T-helper 9 cell (primary cell): ENCODE measurements at places on chromosomes 1 and 21.

- DNase-seq, result no peak
These were observed 202.4 kb downstream of the TOMM20 start for GRCh38 chr1:234926264-234926558.

DNA sequence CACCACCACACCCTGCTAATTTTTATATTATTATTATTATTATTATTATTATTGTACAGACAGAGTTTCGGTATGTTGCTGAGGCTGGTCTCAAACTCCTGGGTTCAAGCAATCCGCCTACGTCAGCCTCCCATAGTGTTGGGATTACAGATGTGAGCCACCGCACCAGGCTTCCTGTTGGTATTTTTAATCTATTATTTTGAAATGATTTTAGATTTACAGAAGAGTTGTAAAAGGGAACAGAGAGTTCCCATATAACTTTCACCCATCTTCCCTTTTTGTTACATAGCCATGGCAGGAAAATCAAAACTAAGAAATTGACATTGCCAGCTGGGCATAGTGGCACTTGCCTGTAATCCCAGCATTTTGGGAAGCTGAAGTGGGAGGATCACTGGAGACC is 42.9 kb upstream of the CITED4 start:
- no peak for DNase-seq

DNA sequence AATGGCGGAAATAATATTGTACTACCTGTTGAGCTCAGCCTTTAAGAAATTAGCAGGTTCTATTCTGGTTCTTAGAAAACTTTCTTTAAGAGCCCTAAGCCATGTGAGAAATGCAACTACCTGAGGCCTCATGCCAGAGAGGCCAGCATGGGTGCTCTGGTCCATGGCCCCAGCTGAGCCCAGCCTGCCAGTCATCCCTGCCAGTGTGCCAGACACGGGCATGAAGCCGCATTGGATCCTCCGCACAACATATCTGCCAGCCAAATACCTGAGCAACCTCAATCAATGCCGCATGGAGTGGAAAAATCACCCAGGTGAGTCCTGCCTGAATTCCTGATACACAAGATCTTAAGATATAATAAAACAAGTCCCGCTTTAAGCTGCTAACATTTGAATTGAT is 91.8 kb downstream of the C21orf91 start:
- no peak for DNase-seq

- DNase-seq, result no peak
These were observed 109.7 kb downstream of the PPIAL4G start for GRCh38 chr1:148373192-148373925.

DNA sequence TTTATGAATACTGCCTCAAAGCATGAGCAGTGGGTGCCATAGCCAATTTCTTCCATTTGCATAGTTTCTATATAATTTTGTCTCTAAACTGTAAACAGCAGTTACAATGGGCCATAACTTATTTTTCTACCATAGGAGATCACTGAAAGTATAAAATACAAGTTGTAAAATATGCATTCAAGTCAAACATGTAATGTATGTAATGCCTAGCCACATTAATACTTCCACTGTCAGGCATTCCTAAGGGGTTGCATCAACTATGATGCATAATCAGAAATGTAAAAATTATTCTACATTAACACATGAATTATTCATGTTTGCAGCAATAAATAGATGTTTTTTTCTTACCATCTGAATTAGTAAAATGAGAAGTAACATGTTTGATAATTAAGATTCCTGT is 560.3 kb upstream of the ZP4 start:
- DNase-seq, result no peak

GRCh38 chr1:32725615-32725982 is 23.0 kb upstream of the SYNC start:
- no peak for DNase-seq

DNA sequence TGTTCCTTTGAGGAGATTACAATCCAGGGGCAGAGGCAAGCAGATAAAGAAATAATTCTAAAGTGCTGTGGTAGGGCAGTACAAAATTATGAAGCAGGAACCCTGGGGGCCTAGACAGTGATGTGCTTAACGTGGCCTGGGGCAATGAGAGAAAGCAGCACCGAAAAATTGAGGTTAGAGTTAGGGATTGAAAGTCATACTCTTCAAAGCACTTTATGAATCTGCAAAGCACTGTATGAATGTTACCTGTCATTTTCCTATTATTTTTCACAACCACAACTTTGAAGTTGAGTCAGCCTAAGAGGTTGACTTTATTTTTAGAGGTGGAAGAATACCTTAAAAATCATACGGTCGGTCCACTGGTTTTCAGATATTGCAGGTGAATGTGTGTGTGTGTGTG is 183.4 kb upstream of the NFIA start:
- no peak for DNase-seq

DNA sequence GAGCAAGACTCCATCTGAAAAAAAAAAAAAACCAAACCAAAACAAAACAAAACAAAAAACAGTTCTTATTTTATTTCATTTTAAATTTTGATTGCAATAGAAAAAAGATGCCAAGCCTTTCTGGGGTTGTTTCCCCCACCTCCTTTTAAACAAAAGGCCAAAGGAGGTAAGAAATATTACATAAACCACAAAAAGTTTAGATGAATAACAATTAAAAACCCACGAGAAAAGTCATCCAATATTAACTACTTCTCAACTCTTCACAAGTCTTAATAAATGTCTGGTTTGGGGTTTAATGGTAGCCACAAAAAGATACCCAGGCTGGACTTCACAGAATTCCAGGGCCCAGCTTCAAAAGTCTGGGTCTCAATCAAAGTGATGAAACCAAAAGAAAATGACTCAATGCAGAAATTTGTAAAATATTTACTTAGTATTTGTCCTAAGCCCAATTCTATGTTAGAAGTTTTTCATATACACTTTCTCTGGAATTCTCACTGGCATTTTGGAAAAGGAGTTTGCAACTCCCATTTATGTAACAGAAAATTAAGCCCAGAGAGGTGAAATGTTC is 47.0 kb upstream of the SDC3 start:
- DNase-seq, result no peak

GRCh38 chr1:65267683-65268082 is 41.7 kb upstream of the DNAJC6 start:
- DNase-seq, result no peak

GRCh38 chr1:242006976-242007375 is 8.1 kb upstream of the MAP1LC3C start:
- DNase-seq, result no peak

- DNase-seq, result no peak
These were observed 12.8 kb upstream of the LRRC3 start for GRCh38 chr21:44442266-44443125.

- DNase-seq, result no peak
These were observed 390.4 kb downstream of the NTNG1 start for GRCh38 chr1:107531065-107531908.

DNA sequence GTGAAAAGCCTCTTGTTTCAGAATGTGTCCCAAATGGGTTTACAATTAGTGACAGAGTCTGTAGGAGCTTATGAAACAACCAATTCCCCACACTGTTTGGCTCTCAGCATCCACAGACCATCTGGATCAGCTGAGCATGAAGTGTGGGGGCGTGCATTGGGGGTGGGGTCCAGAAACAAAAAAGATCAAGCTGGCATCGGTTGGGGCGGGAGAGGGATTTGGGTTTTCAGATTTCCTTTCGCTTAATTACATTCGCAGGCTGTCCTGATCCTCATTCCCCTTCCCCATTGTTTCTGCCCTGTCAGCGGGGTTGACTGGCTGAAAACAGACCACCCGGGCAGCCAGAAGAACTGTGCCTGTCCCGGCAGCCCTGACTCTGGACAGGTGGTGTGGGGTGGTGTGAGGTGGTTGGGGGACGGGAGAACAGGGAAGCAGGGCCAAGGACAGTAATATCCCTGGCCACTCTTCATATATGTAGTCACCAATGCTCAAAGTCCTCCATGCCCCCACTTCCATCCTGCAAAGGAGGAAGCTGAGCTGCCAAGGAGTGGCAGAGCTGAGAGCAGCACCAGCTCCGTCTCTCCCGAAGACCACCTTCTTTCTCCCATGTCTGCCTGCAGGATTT is 92.0 kb downstream of the IER5 start:
- DNase-seq, result no peak

GRCh38 chr1:113770031-113770430 is 10.7 kb upstream of the PHTF1 start:
- DNase-seq, result no peak

DNA sequence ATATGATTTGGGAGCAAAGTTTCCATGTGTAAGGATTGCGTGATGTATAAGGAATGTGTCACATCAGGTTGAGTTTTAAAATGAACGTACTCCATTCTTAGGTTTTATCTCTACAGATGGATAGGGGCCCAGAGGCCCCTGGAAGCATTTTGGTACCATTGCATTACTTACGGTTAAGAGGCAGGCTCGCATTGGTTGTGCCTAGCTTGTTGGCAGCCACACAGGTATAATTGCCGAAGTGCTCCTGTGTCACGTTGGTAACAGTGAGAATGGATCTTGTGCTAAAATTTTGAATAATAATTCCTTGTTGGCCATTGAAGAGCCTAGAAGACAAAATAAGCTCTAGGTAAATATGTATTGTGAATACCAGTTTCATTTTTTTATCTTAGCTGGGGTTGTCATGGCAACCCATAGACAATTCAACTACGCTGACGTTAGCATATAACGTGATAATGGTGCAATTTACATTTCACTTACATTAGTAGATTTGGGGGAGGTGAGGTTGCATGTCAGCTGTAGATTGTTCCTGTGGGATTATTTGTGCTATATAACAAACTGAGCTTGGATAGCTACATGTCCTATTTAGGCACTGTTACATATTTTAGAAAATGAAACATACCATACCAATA is 511.9 kb upstream of the ZRANB2 start:
- no peak for DNase-seq

DNA sequence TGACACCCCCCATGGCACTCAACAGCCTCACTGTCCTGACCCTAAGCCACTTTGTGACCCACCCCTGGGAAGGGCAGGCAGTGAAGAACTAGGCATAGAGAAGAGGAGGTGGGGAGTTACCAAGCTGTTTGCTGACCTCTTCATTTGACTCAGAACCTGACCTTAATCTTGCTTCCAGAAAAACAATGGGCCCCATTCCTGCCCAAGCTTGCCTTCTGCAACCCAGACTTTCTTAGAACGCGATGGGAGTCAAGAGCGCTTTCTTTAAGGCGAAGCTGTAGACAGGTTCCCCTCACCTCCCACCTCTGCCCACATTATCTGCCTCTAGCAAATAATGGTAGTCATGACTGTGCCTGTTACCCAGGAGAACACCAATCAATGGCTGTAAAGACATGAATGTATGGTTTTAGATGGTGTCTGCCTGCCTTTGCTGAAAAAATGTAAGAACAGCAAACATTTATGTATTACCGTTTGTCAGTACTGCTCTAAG is 8.2 kb upstream of the CBR3 start:
- no peak for DNase-seq

DNA sequence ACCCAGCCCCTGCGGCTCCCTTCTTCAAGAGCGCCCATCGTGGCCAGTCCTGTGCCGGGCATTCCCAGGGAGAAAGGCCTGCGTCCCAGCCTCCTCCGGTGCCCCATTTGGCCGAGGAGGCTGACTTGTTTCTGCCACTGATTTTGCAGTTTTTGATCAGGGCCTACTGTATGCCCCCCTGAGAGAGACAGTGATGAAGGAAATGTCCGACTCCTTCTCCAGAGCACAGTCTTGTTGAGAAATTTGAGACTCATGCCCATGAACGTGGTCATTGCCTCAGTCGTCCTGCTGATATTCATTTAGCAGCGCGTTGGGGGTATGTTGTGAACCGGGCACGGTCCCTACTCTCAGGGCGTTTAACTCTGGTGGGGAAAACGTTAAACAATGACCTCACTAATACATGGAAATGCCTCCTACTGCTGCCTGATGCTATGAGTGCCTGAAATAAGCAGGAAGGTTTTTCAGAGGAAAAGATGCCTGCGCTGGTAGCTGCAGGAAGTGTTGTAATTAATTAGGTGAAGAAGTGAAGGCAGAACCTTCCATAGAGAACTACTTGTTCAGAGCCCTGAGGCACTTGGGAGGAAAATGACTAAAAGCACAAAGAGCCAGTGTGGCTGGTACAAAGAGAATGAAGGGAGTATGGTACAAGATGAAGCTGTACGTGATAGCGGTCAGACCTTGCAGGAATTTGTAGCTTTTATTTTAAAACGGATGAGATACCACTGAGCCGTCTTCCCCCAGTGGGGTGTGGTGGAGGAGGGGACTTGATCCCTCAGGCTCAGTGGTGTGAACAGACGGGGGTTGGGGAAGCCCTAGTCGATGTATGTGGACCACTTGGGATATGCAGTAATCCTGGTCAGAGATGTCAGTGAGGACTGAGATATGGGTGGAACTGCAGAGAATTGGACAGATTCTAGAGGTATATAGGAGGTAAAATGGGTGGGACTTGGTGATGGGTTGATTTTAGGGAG is 730 bp downstream of the ZCCHC17 start:
- DNase-seq, result no peak

DNA sequence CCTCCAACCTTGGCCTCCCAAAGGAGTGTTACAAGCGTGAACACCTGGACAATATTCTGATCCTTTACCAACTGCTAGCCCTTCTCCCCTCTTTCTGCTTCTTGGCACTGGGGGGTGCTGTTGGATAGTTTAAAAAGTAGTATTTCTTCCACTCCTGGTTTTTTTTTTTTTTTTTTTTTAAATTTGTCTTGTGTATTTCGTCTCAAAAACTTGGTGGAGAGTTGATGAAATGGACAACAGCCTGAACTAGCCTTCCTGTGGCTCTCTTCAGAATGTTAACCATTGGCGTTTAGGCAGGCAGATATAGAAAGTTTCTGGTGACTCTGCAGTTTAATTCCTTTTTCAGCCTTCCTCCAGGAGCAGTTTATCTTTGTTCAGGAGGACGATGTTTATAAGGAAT is 69.7 kb upstream of the USP24 start:
- no peak for DNase-seq

GRCh38 chr1:165300400-165300903 is 56.1 kb downstream of the LMX1A start:
- no peak for DNase-seq

GRCh38 chr1:237384213-237384612 is 342.2 kb downstream of the RYR2 start:
- DNase-seq, result no peak

DNA sequence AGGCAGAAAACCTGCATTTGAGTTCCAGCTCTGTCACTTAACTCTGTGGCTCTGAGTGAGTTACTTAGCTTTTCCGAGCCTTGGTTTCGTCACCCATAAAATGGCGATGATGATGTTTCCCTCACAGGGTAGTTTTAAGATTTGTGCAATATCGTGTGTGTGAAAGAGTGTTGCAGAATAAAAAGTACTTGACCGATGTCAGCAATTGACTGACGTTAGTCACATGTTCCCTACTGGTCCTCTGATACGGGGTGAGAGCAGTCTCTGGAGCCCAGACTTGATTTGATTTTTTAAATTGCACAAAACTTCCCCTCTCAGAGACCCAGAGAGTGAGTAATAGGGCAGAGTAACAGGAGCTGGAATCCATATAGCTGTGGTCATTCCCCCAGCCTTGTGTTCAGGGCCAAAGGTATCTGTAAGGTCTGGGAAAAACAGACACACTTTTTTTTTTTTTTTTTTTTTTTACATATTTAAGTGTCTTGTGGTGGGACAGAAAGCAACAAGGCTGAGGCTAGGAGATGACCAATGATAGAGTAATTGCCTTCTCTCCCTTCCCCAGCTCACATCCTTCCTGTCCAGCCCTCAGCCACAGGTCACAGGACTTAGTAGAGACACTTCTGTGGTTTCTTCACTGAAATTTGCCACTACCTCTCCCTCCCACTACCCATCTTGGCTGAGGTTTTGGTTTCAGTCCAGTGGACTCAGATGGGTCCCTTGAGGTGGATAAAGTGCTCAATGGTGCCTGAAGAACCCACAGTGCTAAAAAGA is 2.0 kb downstream of the FCER1G start:
- no peak for DNase-seq

GRCh38 chr1:12414444-12415018 is 184.7 kb downstream of the VPS13D start:
- no peak for DNase-seq
